ENCODE measurements at places on chromosomes 5 and 9. TPM values are rescaled to one million over a fixed set of nuclear protein-coding genes. Genes with fewer than 3 reads are reported as not detected.

Gene RFESD
- 0.94 TPM for total RNA-seq

Gene ADAMTS6
- total RNA-seq, result 1.4 TPM

Gene FOXD4L6
- 0.18 TPM for total RNA-seq

Gene OBP2B
- total RNA-seq, result not detected

Gene SLC24A2
- total RNA-seq, result not detected

Gene ZNF879
- total RNA-seq, result 2.3 TPM

Gene FGF10
- total RNA-seq, result not detected

Gene SPATA31E1
- not detected for total RNA-seq

Gene DMRTA1
- not detected for total RNA-seq

Gene CCDC192
- total RNA-seq, result not detected

Gene NREP
- total RNA-seq, result 34.9 TPM

Gene INSL4
- total RNA-seq, result not detected

Gene ZNG1F
- 11.4 TPM for total RNA-seq

Gene LCN15
- total RNA-seq, result not detected

Gene MAP3K1
- total RNA-seq, result 20.7 TPM

Gene LHX6
- not detected for total RNA-seq

Gene CDH10
- total RNA-seq, result not detected

Gene TSSK1B
- total RNA-seq, result not detected

Gene CRHBP
- not detected for total RNA-seq

Gene MZB1
- total RNA-seq, result 48.3 TPM

Gene SNCAIP
- total RNA-seq, result not detected

Gene PFN3
- not detected for total RNA-seq

Gene MARCHF3
- 1.9 TPM for total RNA-seq

Gene ACTBL2
- total RNA-seq, result not detected

Gene HBEGF
- 17.1 TPM for total RNA-seq

Gene CCL21
- not detected for total RNA-seq

Gene SHISAL2B
- total RNA-seq, result not detected

Gene IGFBPL1
- not detected for total RNA-seq

Gene LMX1B
- not detected for total RNA-seq

Gene ZNF189
- total RNA-seq, result 11.0 TPM

Gene TSLP
- 0.87 TPM for total RNA-seq

Gene PHAX
- total RNA-seq, result 45.3 TPM

Gene GFI1B
- not detected for total RNA-seq

Gene RIGI
- total RNA-seq, result 5.0 TPM

Gene EPB41L4A
- total RNA-seq, result 0.34 TPM

Gene PRUNE2
- 0.27 TPM for total RNA-seq

Gene QRFP
- not detected for total RNA-seq

Gene GABRA1
- total RNA-seq, result not detected

Gene AGXT2
- total RNA-seq, result not detected

Gene FOXI1
- total RNA-seq, result not detected

Gene GPX3
- not detected for total RNA-seq

Gene PLAA
- 36.4 TPM for total RNA-seq

Gene SPATA6L
- 0.21 TPM for total RNA-seq

Gene CDKN2B-AS1
- total RNA-seq, result 0.82 TPM

Gene MSH3
- 20.6 TPM for total RNA-seq

Gene HAPLN1
- not detected for total RNA-seq

Gene SLC4A9
- not detected for total RNA-seq

Gene GCNT4
- 0.28 TPM for total RNA-seq

Gene NKD2
- total RNA-seq, result 14.4 TPM
